Natural killer cell treated with Interleukin-12 subunit alpha and Interleukin-12 subunit beta and Interleukin-15 and Interleukin-18, amount 100 ng/mL, for 72 hours (primary cell): ENCODE measurements at places on chromosomes 13 and 19.

DNA sequence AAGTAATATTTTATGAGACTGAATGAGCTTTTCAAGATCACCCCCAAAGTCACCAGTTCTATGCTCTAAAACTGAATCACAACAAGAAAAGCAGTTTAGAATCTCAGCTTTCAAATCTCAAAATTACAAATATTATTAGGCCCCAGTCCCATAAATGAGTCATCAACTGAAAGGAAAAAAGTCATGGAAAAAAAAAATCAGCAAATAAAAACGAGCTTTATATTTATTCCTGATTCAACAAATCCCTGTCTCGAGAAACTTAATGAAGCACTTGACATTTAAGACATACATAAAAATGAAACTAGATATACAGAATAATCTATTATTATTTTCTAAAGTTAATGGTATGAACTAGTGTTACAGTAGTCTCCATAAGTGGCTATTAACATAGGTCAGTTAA lies 203.0 kb downstream of the DIAPH3 start:
- DNase-seq = no peak

DNA sequence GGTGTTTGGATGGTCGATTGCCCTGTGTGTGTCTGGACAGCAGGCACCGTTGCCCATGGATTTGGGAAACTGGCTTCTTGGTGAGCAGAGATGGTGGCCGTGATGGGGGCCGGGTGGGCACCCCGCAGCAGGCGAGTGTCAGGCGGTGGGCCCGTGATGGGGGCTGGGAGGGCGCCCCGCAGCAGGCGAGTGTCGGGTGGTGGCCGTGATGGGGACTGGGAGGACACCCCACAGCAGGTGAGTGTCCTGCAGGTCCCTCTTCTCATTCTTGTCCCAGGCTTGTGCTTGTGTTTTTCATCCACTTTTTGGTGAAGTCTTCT lies 86.5 kb downstream of the KDM4B start:
- no peak for DNase-seq

DNA sequence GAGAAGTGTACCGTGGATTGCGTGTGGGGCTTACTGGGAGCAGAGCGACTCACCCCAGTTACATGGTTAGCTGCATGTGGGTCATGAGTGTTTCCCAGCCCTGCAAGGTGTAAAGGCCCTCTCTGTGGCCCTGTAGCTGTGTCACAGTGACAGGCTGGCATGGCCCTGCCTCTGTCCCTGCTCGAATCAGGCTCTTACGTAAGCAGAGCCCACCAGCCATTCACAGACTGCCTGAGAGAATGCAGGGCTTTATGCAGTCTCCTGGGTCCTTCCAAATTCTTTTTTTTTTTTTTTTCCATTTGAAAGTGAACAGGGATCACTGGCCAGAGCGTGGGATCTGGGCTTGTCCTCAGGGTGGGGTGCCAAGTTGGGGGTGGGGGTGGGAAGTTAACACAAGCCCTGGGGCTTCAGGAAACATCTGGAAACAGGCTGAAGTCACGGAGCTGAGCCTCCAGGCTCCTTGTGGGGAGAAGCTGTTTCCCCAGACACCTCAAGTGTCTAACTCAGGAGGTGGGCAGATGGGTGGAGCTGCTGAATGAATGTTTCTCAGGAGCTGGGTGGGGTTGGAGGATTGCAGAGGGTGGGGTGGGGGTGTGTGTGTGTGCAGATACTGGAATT lies 13.4 kb downstream of the TECR start:
- no peak for DNase-seq

- no peak for DNase-seq
Measured at GRCh38 chr13:94824601-94825000, 112.3 kb upstream of the SOX21 start.

DNA sequence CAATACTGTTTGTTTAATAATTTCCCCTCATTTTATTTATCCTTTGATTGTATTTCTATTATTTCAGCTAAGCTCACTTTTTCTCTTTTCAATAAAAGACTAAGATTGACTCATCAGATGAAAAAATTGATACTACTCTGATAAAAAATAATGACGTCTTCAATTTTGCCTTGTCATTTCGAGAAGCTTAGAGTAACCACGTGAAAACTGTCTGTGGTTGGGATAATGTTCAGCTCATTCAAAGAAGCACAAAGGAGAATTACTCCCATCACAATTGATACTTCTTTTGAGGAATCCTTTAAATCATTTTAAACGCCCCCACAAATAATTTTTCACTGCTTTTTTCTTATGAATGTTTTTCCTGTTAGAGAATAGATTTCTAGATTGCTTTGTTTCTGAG lies 318.7 kb upstream of the SLITRK1 start:
- DNase-seq = no peak

- no peak for DNase-seq
Measured at GRCh38 chr13:28120317-28120716, 18.0 kb upstream of the PAN3 start.

- DNase-seq = no peak
Measured at GRCh38 chr13:113548778-113549621, 35.6 kb upstream of the TFDP1 start.

DNA sequence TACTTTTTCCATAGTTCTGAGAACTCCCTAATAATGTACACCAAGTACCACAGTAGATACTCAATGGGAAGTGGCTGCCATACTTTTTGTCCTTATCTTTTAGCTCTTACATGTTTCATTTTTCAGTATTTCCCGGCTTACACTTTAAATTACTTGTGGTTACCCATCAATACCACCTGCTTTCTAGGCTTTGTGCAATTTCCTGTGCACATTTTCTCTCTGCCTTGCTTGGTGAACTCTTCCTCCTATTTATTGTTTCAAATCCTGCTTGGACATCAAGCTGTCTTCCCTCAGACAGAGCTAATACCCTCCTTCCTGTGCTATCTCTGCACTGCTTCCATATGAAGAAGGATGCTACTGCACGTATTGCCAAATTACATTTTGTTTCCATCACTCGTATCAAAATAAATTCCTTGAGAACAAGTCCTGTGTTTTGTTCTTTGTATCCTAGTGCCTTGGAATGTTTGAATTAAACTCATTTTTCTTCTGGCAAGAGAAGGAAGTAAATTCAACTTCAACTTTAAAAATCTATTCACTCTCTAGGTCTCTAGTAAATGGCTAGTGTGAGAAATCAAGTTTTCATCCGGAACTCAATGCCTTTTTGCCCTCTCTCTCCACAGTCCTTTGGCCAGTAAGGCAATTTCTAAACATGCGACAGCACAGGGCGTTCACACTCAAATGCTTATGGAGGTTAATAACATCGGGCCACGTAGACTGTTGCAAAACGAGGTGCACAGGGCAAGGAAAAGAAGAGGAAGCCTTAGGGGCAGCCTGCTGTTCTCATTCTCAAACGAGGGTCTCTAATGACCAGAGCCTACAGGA lies 5.6 kb downstream of the ZAR1L start:
- no peak for DNase-seq

GRCh38 chr19:56841193-56841543 lies 642 bp upstream of the PEG3 start:
- no peak for DNase-seq

GRCh38 chr13:52779103-52779502 lies 39.5 kb upstream of the CNMD start:
- DNase-seq = no peak

DNA sequence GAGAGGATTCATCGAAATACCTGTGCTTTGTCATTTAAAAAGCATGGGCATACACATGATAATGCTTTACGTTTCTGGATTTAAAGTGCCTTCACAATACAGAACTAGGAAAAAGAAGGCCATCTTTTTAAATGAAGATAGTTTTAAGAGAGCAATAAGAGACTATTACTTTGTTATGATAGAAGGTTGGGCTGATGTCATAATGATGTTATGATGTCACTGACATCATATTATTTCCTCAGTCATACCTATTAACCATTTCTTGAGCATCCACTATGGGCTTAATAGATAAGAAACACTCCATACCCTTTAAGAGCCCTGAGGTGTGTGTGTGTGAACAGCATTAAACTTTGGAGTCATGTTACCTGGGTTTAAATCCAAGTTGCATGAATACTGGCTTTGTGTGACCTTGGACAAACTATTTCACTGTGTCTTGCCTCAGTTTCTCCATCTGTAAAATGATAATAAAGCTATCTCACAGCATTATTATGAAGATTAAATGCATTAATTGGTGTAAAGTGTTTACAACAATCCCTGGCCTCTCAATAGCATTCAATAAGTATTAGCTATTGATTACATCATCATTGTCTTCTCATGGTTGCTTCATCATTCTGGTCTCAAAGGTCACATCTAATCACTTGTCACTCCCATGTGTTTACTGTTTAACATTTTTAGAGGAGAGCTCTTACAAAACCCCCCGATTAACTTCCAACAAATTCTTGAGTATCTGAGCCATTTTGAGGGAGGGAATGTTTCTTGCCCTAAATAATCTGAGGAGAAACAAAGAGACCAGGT lies 11.1 kb downstream of the ZNF181 start:
- DNase-seq = no peak

DNA sequence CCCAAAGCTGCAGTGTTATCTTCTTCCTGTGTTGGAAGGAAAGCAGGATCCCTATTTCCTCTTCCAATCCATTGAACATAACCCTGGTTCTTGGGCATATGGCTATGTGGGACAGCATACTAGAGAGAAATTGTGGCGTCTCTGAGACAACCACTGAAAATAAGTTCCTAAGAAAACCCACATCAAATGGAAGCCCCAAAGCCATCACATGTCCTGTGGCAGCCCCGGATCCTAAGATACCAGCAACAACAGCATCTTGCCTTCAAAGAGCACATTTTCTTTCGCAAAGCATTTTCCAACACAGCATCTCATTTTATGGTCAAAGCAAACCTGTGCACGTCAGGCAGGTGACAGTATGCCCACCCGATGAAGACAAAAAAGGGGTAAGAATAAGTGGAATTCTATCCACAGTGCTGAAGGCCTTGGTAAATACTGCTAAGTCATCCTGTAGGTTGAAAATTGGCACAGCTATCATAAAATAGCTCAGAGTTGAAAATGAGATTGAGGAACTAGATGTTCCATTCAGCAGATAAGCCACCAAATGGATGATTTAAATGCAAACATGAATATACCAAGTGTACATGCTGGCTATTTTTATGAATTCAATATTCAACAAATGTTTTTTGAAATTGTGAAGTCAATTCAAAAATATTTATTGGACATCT lies 232.2 kb downstream of the DLEU7 start:
- DNase-seq = no peak

DNA sequence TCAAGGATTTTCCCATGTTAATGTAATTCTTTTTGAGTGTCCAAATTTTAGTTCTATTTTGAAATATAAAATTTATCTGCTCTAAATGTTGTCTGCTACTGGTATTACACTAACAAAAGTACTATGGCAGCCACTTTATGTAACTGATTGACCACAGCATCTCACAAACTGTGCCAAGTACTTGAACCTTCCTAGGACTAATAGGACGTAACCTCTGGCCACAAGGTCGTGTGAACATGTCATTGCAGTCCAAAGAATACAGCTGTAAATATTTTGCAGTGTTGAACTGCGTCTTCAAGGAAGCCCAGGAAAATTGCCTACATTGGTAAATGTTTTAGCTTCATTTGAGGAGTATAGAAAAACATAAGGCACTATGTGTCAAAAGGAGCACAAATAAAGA lies 1.9 kb downstream of the KCTD4 start:
- no peak for DNase-seq

DNA sequence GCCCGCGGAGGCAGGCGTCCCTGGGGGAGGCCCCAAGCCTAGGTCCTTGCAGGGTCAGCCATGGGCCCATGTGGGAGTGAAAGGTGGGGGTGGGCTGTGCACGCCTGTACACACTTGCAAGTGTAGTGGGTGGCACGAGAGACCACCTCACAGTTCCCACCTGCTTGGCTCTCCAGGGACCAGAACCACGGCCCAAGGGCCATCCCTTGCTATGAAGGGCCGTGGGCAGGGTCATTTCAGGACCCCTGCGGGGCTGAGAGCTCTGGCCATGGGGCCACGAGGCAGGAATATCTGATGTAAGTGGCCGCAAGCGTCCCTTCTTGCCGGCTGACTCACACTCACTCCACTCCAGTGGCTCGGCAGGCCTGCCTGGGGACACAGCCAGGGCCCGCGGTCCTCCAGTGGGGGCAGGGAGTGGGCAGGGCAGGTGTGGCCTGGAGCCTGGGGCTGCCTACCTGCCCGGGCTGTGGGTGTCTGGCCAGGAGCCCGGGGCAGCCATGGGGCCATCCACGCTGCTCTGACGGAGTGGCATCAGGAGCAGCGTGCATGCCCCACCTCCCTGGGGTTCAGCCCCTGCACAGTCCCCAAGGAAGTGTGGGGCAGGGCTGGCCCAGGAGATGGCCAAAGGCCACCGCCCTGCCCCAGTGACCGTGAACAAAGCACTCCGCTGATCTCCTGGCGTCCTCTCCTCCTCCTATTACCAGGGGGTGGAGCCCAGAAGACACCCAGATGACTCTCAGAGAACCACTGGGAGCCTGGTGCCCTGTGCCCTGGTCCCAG lies 8.6 kb upstream of the MKNK2 start:
- DNase-seq = no peak
